ENCODE measurements at places on chromosomes 1 and 21.

DNA sequence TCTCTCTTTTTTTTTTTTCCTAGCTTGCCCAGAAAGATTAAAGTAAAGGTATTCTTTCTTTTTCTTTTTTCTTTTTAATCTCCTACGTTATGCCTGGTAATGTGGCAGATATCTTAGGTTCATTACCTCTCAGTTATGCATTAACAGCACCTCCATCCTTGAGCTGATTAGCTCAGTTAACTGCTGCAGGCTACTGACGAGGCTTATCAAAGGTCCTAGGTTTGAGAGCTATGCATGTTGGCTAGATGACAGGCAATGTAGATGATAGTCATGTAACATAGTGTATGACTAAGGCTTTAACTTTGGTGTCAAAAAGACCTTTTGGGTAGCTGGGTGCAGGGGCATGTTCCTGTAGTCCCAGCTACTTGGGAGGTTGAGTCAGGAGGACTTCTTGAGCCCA lies 53.7 kb upstream of the CACYBP start:
- DNase-seq, result no peak

GRCh38 chr1:172972258-172972657 lies 78.5 kb downstream of the TNFSF18 start:
- no peak for DNase-seq

DNA sequence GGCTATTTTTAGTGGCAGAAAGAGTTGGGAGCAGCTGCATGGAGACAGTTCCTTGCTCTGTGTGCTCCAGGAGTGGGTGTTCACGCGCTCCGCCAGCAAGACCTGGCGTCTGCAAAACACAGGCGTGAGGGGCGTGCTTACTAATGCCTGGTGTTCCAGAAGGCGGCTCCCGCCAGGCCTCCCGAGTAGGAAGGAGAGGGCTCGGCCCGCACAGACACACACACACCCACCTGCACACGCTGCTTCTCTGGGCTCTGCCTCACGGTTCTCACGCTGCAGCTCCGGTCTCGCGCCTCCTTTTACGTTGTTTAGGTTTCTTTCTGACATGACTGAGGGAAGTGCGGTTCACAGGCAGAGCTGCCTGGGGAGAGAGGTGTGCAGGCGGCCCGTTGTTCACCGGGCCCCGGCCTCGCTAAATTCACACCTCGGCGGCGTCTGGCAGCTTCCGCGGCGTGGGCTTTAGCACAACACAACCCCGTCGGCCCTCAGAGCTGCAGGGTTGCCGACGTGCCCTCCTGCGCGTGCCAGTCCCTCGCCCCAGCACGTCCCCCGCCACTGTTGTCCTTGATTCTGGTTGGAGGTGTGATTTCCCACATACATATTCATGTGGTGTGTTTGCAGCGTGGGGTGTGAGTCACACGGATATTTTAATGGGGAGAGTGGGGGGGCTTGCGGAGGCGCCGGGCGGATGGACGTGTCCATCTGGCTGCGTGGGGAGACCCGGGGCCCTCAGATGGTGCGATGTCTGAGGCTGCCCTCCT lies 77.0 kb downstream of the SKI start:
- no peak for DNase-seq

DNA sequence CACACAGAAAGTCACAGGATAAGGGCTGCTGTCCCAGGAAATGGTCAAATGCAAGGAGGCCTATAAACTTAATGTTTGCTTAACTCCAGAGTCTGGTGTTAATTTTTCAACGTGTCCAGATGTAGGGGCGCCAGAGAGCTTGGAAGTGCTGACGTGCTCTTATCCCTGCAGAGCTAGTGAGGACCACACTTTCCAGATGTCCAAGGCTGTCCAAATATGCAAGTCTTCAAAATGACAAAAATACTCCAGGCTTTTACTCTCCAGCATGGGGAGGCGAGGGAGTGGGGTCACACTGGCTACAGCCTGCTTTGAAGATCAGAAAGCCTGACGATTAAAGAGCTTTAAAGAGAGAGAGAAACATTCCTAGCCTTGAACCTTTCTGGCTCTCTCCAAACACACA lies 57.6 kb downstream of the ABCA4 start:
- no peak for DNase-seq

DNA sequence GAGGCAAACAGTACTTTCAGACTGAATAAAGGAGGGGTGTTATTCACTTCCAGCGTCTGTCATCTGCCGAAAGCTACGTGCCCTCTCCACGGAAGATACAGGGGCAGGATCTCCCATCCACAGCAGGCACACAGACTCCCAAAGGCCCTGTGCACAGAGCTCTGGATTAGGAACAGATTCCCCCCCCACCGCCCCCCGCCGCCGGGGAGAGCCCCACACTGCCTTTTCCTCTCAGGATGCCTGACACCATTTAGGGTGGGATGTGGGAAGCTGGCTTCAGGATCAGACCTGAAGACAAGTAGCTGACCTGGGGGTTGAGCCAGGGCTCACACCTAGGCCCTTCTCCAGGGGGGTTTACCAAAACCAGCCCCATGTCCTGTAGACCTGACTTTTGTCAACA lies 8.4 kb upstream of the TCP10L start:
- no peak for DNase-seq

DNA sequence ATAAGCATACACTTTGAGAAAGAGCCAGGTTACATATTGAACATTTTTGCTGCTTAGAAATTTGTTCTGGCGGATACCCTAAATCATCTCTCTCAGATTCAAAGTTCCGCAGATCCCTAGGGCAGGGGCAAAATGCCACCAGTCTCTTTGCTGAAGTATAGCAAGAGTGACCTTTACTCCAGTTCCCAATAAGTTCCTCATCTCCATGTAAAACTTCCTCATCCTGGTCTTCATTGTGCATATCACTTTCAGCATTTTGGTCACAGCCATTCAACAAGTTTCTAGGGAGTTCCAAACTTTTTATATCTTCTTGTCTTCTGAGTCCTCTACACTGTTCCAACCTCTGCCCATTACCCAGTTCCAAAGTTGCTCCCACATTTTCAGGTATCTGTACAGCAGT lies 23.3 kb upstream of the LYPD8 start:
- DNase-seq, result no peak

- DNase-seq, result no peak
Measured at GRCh38 chr1:11925938-11926292, 312 bp downstream of the KIAA2013 start.

- DNase-seq, result no peak
Measured at GRCh38 chr1:226643611-226644540, 95.2 kb downstream of the ITPKB start.

- no peak for DNase-seq
Measured at GRCh38 chr1:197921235-197922069, 4.3 kb downstream of the LHX9 start.

- no peak for DNase-seq
Measured at GRCh38 chr1:35797380-35797779, 10.4 kb upstream of the AGO4 start.

GRCh38 chr1:8533907-8534306 lies 216.0 kb downstream of the SLC45A1 start:
- DNase-seq, result no peak

GRCh38 chr1:203069030-203069747 lies 16.6 kb downstream of the MYOG start:
- no peak for DNase-seq

DNA sequence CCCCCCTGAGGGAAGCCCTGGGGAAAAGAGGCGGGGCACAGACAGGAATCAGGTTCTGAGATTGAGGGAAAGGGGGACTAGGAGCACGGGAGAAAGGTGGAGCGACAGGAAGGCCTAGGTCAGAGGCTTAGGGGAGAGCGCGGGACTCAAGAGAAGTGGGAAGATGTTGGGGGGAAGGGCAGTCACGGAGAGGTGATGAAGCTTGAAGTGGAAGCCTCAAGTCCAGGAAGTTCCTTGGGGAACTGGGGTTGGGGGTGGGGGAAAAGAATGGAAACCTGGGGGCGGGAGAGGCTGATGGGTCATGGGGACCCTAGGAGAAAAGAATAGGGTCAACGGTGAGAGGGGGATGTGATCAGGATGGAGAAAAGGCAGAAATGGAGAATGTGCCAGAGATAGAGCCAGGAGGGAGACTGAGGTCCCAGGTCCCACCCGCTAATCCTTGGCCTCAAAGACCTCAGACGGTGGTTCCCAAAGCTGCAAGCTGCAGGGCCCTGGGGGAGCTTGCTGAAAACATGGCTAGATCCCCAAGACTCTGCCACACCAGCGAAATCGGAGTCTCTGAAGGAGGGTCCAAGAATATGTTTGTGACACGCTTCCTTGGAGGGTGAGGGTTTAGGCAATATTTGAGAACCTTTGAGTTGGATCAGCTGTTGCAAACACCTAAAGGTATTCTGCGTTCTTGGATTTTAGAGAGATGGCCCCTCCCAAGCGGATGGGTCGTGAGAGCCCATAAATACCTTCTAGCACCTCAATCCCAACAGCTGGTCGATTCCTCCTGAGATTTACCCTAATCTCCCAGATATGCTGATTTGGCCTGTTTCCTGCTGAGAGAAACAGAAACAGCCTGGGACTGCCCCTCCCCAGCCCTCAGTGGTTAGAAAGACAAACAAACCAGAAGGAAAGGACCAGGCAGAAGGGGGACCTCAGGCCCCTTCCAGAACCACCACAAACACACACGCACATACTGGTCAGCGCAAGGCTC lies 3.6 kb downstream of the C1orf232 start:
- no peak for DNase-seq
